Stomach (tissue), 19 donors: ENCODE measurements at places on chromosomes 16 and 17. TPM values are rescaled to one million over a fixed set of nuclear protein-coding genes. Genes with fewer than 3 reads are reported as not detected.

DNA sequence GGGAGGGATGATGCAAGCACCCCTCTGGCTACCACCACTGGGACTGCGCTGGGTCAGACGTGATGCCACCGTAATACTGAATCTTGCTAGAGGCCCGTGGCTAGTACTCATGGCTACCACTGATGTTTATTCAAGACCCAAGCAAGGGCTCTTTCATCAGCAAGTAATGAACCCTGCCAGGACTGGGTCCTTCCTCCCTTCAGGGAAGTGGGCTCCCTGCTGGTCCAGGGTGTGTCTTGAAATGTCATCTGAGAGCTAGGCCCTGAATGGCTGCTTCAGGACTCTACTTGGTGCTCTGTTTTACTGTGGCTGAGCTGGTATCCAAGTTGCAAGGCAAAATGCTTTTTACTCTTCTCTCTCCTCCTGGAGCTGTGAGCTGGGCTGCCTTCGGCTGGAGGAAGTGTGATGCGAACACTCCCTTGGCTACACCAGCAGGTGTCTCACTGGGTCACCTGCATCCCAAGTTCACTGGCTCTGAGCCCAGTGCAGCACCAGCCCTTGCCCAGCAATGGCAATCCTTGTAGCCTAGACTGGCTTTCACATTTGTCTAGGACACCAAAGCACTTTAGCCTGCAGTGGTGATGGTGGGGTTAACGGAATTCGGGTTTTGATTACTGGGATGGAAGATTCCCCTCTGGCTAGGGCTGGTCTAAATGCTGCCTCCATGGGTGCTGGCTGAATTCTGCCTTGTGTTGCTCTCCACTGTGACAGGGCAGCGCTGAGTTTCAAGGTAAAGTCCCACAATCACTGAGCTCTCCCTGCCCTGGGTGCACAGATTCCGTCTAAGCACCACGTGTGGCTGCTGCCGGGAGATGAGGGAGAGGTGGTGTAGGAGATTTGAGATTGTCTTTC is 98.6 kb downstream of the USP22 start:
- H3K36me3 ChIP-seq = no peaks in the 10 kb centered on the region
- no peak overlapping the region for H3K27ac ChIP-seq
- H3K27me3 ChIP-seq = no peaks in the 10 kb centered on the region

DNA sequence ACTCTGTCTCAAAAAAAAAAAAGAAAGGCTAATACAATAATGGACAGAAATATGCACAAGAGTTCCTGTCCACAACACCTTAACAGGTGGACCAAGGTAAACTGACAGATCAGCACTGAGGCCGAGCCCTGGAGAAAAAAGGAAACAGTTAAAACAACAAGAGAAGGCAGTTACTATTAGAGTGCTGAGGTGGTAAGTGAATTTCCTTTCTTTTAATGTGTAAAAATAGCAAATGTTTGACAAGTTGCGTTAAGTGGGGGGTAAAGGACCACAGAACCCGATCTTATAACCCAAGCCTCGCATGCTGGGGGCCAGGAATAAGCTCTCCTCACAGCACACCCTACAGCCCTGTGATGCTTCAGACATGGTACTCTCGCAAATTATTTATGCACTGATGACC is 24.8 kb downstream of the TXNDC11 start:
- no peak overlapping the region for H3K4me3 ChIP-seq
- no peak for DNase-seq
- H3K27me3 ChIP-seq = no peaks in the 10 kb centered on the region
- peak overlapping the region; percentile 75 for H3K27ac ChIP-seq
- peaks cover 76% of the 10 kb centered on the region for H3K4me1 ChIP-seq

GRCh38 chr17:50133769-50134099 is 3.8 kb upstream of the SAMD14 start:
- DNase-seq = no peak
- H3K27me3 ChIP-seq = no peaks in the 10 kb centered on the region
- peaks cover 41% of the 10 kb centered on the region for H3K36me3 ChIP-seq
- H3K27ac ChIP-seq = peak overlapping the region; percentile 16

GRCh38 chr16:27052007-27052406 is 14.7 kb upstream of the C16orf82 start:
- no peak overlapping the region for H3K4me3 ChIP-seq
- no peaks in the 10 kb centered on the region for H3K36me3 ChIP-seq
- DNase-seq = no peak

SLC38A10 gene
- total RNA-seq = 41.3 TPM

LPO gene
- not detected for total RNA-seq

NPIPB8 gene
- total RNA-seq = not detected

LGALS9B gene
- total RNA-seq = 48.7 TPM

CCDC154 gene
- total RNA-seq = not detected

GRCh38 chr17:37671028-37671823 is 28.0 kb upstream of the DDX52 start:
- peak; percentile 53 for DNase-seq
- no peak overlapping the region for H3K4me3 ChIP-seq
- H3K36me3 ChIP-seq = no peaks in the 10 kb centered on the region
- H3K27ac ChIP-seq = no peak overlapping the region
- no peaks in the 10 kb centered on the region for H3K4me1 ChIP-seq
- no peaks in the 10 kb centered on the region for H3K27me3 ChIP-seq

GRCh38 chr17:13888056-13888609 is 181.2 kb upstream of the COX10 start:
- no peaks in the 10 kb centered on the region for H3K36me3 ChIP-seq
- no peak overlapping the region for H3K27ac ChIP-seq
- H3K4me1 ChIP-seq = peaks cover 20% of the 10 kb centered on the region
- peak; percentile 36 for DNase-seq

GRCh38 chr16:84183911-84184591 is 2.8 kb downstream of the TAF1C start:
- no peaks in the 10 kb centered on the region for H3K27me3 ChIP-seq
- H3K36me3 ChIP-seq = peaks cover 60% of the 10 kb centered on the region
- peaks cover 34% of the 10 kb centered on the region for H3K4me1 ChIP-seq
- DNase-seq = no peak

DNA sequence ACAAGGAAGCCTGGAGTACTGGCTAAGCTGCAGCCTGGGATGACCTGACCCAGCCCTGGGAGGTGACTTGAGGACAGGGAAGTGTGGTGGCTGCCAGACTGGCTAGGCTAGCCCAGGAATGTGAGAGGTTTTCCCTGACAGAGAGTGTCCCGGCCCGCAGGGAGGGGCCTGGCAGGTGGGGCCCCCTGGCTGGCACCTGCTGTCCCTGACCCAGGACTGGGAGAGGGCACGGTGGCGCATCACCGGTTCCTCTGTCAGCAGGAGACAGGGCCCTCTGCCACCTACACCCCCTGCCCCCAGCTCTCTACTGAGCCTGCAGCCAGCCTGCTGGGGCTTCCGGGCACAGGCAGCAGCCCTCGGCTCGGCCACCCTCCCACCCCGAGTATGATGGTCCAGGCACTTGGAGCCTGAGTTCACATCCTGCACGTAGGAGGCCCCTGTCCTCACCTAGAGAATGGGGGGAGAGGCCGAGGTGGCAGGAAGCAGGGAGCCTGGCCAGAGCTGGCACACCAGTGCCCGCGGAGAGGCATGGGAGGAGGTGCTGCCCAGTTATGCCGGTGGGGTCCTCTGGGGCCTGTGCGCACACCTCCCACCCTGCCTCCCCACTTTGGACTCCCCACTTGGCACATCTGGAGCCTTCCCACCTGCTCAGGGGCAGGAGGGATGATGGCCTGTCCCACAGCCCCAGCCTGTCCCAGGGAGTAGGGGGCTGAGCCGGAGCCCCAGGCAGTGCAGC is 528 bp downstream of the PRSS27 start:
- H3K27me3 ChIP-seq = peaks cover 19% of the 10 kb centered on the region
- peak; percentile 55 for DNase-seq

DNA sequence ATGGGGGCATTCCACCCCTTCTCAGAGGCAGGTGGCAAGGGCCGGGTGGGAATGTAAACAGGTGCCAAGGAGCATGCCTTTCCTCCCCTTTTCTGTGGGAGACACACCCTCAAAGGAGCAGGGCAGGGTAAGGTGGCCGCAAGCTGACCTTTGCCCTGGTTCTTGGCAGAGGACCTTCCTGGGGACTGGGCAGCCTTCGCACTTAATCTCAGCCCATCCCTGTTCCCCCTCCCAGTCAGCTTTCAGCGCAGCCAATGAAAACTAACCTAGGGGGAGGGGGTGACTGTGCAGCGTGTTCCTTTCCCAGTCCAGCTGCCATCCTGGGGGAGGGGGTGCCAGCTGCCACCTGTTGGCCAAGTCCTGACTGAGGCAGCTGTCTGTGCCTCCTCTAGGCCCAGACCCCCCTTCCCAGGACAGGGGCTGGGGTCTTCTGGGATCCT is 2.8 kb downstream of the TRAF4 start:
- H3K27ac ChIP-seq = peak overlapping the region; percentile 96
- peak overlapping the region; percentile 61 for H3K4me3 ChIP-seq
- H3K36me3 ChIP-seq = peaks cover 40% of the 10 kb centered on the region
- H3K27me3 ChIP-seq = no peaks in the 10 kb centered on the region
- H3K4me1 ChIP-seq = peaks cover 61% of the 10 kb centered on the region

RRAD gene
- total RNA-seq = 39.7 TPM

DNA sequence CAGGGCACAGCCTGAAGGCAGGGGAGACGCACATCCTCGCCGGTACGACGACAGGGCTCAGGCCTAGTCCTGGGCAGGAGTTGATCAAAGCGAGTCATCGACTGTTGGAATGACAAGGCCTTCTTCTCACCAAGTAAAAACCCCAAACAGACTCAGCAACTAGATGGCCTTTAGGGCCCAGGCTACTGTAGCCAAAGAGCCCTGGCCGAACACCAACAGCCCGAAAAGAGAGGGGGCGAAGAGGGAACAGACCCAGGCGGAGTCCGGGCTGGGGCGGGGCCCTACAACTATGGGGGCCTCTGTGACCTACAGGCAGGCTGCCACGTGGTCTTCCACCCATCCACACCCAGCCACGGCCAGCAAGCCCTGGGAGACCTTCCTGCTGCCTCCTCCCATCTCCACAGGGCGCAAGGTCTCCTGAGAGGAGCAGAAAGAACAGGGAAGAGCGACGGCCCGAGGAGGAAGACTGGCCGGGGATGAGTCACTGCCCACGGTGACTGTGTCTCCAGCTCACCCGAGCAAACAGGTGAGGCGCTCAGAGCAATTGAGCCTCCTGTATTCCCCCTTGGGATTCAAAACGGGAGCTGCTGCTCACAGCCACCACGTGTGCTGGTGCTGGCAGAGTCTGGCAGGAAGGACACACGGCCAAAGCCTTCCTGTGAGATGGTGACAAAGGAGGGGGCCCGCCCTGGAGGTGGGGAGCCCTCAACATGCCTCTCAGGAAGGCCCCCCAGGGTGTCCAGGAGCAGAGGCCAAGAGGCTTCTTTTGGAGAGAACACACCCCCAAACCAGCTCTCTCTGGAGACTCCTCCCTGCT is 17.7 kb downstream of the SLC16A3 start:
- H3K4me1 ChIP-seq = peaks cover 45% of the 10 kb centered on the region
- peak; percentile 52 for DNase-seq
- peaks cover 98% of the 10 kb centered on the region for H3K36me3 ChIP-seq
- H3K27ac ChIP-seq = peak overlapping the region; percentile 43
- H3K4me3 ChIP-seq = no peak overlapping the region

GRCh38 chr17:61650749-61651148 is 59.7 kb upstream of the NACA2 start:
- no peaks in the 10 kb centered on the region for H3K36me3 ChIP-seq
- H3K27ac ChIP-seq = no peak overlapping the region
- H3K4me3 ChIP-seq = no peak overlapping the region
- H3K27me3 ChIP-seq = no peaks in the 10 kb centered on the region
- H3K4me1 ChIP-seq = no peaks in the 10 kb centered on the region

- DNase-seq = no peak
- H3K27ac ChIP-seq = no peak overlapping the region
- peaks cover 8% of the 10 kb centered on the region for H3K4me1 ChIP-seq
- no peaks in the 10 kb centered on the region for H3K27me3 ChIP-seq
- H3K4me3 ChIP-seq = no peak overlapping the region
- no peaks in the 10 kb centered on the region for H3K36me3 ChIP-seq
Measured at GRCh38 chr17:6512552-6512951, 43.8 kb downstream of the PITPNM3 start.

DNA sequence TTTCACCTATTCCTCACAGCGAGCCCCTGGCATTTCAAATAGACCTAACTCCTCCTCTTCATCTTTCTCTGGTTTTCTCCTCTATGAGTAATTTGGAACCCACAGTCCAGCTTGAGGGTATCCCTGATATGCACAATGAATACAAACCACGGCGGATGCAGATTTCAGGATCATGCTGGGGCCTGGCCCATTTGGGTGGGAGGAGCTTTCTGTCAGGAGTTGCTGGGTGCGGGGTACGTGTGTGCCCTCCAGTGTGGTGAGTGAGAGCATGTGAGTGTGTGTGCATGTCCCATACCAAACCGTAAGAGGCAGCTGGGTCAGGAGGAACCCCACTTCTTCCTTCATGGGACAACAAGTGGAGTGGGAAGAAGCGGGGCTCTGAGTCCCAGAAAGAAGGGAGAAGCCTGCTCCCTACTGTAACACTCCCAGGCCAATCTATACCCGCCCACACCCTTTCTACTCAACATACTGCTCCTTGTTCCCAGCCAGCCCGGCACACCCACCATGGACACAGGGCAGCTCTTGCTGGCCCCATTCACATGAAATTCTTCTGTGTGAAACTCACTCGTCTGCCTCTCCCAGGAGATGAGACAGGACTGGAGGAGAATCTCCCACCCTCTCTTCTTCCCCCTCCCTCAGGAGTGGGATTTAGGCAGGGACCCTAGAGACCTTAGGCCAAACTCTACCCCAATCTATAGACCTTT is 18.4 kb downstream of the CNTNAP1 start:
- H3K36me3 ChIP-seq = peaks cover 96% of the 10 kb centered on the region
- no peaks in the 10 kb centered on the region for H3K27me3 ChIP-seq
- peaks cover 11% of the 10 kb centered on the region for H3K4me1 ChIP-seq
- H3K4me3 ChIP-seq = no peak overlapping the region
- no peak overlapping the region for H3K27ac ChIP-seq

ARHGDIG gene
- total RNA-seq = not detected

DNA sequence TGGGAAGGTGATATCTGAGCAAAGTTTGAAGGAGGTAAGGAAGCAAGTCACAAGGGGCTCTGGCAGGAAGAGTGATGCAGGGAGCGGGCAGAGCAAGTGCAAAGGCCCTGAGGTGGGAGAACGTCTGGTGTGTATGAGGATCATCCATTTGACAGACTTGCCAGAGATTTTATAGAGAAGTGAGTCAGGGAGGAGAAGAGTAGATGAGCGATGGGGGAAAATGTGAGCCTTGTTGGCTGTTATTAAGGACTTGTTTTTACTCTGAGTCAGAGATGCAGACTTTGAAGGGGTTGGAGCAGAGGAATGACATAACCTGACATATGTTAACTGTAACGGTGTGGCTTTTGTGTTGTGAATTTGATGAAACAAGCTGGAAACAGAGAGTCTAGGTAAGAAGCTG is 3.5 kb upstream of the CLEC10A start:
- DNase-seq = no peak
- no peak overlapping the region for H3K27ac ChIP-seq
- peaks cover 15% of the 10 kb centered on the region for H3K27me3 ChIP-seq
- no peaks in the 10 kb centered on the region for H3K36me3 ChIP-seq

DNA sequence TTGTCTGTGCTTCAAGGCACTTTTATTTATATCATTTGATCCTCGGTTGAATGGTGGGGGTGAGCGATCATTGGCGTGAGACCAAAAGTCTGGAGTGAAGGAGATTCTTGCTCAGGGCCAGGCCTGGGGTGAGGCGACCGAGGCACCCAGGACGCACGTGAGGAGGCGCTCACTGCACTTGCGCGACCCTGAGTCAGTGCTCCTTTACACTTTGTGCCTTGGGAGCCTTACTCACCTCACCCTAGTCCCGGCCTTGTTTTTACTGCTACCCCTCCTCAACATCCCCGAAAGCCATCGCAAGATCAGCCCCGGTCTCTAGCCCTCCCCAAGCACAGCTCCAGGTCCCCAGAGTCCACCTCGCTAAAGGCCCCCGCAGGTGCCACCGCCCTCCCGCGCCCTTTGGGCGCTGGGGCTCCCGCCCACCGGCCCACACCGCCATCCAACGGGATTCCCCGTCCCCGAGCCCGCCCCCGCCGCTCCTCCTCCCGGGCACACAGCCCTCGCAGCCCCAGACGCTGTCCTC is 496 bp downstream of the EZH1 start:
- H3K4me3 ChIP-seq = peak overlapping the region; percentile 76
- no peaks in the 10 kb centered on the region for H3K36me3 ChIP-seq
- H3K4me1 ChIP-seq = peaks cover 11% of the 10 kb centered on the region
- H3K27me3 ChIP-seq = no peaks in the 10 kb centered on the region
- DNase-seq = peak; percentile 86
- H3K27ac ChIP-seq = peak overlapping the region; percentile 95
